Kidney epithelial cell (primary cell): ENCODE measurements at places on chromosomes 2 and 18. TPM values are rescaled to one million over a fixed set of nuclear protein-coding genes. Genes with fewer than 3 reads are reported as not detected.

DNA sequence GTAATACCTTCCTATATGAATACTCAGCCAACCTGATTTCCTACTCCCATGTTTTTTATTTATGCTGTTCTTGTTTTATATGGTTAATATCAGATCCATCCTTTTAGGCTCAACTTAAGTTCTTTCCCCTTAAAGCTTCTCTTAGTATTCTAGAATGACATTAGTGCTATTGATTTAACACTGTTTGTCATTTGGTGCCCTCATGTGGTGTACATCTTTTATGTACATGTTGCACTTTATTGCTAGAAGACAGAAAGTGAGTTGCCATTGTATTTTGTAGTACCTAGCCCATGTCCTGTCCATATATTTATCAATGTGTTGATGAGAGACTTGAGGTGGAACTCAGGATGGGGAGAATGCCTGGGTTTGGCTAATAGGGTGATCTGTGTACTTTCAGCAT lies 2.5 kb downstream of the HTRA2 start:
- no peak for DNase-seq

- no peak for DNase-seq
These were observed 107.6 kb upstream of the FZD7 start for GRCh38 chr2:201926067-201926466.

- DNase-seq: no peak
These were observed 100.2 kb downstream of the ANKRD44 start for GRCh38 chr2:197210430-197210829.

DNA sequence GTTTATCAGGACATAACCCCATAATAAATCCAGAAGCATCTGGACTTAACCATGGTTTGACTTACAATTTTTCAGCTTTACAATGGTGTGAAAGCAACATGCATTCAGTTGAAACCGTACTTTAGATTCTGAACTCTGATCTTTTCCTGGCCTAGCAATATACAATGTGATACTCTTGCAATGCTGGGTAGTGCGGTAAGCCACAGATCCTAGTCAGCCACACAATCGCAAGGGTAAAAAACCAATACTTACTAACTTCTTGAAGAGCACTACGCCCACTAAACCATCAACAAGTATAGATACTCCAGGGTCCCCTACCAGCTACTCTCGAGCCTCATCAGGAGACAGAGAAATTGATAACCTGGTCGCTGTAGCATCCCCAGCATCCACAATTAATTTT lies 71.0 kb upstream of the CCDC150 start:
- no peak for DNase-seq

The ELOA2 gene
- not detected in 2 replicates for total RNA-seq

DNA sequence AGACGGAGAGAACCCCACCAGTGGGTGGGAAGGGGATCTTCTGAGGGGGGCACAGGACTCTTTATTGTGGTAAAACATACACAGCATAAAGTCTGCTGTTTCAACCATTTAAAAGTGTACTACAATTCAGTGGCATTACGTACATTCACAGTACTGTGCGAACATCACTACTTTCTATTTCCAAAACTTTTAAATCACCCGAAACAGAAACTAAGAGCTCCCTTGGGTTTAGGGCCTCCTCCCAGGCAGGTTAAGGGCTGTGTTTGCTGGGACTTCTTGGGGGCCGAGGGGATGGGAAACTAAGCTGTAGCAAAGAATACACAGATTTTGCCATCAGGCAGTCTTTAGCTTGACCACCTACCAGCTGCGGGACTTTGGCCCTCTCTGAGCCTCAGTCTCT lies 242.0 kb downstream of the HAUS1 start:
- no peak for DNase-seq
